ENCODE measurements at places on chromosomes 3 and 15. TPM values are rescaled to one million over a fixed set of nuclear protein-coding genes. Genes with fewer than 3 reads are reported as not detected.

The CCRL2 gene
- 0.41 TPM for total RNA-seq

The NCBP2 gene
- 91.3 TPM for total RNA-seq

The C3orf33 gene
- 17.9 TPM for total RNA-seq

The ALDH1A3 gene
- total RNA-seq: 3.3 TPM

The ILDR1 gene
- total RNA-seq: not detected

The PODXL2 gene
- 182 TPM for total RNA-seq

The ANKRD63 gene
- total RNA-seq: 2.0 TPM

The LMCD1 gene
- total RNA-seq: 0.41 TPM

The SEMA3G gene
- 4.1 TPM for total RNA-seq

The CAPN7 gene
- 45.7 TPM for total RNA-seq

The FBXO45 gene
- total RNA-seq: 43.6 TPM

The GOLGB1 gene
- total RNA-seq: 42.4 TPM

The FOXL2 gene
- total RNA-seq: under 0.01 TPM

The SLC38A3 gene
- 2.0 TPM for total RNA-seq

The PRSS50 gene
- not detected for total RNA-seq

The PRTG gene
- total RNA-seq: 2.4 TPM

The ITIH3 gene
- not detected for total RNA-seq

The MAPKAPK3 gene
- 2.9 TPM for total RNA-seq

The IL5RA gene
- total RNA-seq: under 0.01 TPM

The CACNA1D gene
- total RNA-seq: 21.6 TPM

The TTC23 gene
- 5.3 TPM for total RNA-seq

The CHDH gene
- total RNA-seq: 1.2 TPM

The TF gene
- 4.1 TPM for total RNA-seq

The SLC12A1 gene
- total RNA-seq: 1.6 TPM

The GOLGA6L4 gene
- 2.4 TPM for total RNA-seq

The TTLL13 gene
- total RNA-seq: under 0.01 TPM

The SNTN gene
- total RNA-seq: not detected

The ZIC4 gene
- 2.4 TPM for total RNA-seq

The TMEM158 gene
- total RNA-seq: 19.6 TPM

The EXD1 gene
- total RNA-seq: 1.2 TPM

The BTLA gene
- total RNA-seq: under 0.01 TPM

The VEPH1 gene
- 13.0 TPM for total RNA-seq

The SEC22A gene
- total RNA-seq: 65.2 TPM

The LTF gene
- 0.41 TPM for total RNA-seq

The ARL8B gene
- total RNA-seq: 81.1 TPM

The GHSR gene
- 0.82 TPM for total RNA-seq

The CPNE4 gene
- total RNA-seq: 14.7 TPM

The DAZL gene
- not detected for total RNA-seq

The VIPR1 gene
- total RNA-seq: 0.41 TPM

The SLC15A2 gene
- 7.7 TPM for total RNA-seq

The PSTPIP1 gene
- total RNA-seq: 0.41 TPM

The COL6A5 gene
- under 0.01 TPM for total RNA-seq

The IDH2 gene
- total RNA-seq: 77.9 TPM

The UROC1 gene
- total RNA-seq: not detected

The ARPP21 gene
- total RNA-seq: 459 TPM

The PLSCR5 gene
- under 0.01 TPM for total RNA-seq

The U2SURP gene
- total RNA-seq: 107 TPM

The LAMB2 gene
- 30.2 TPM for total RNA-seq

The ADPRH gene
- 1.2 TPM for total RNA-seq

The CHRM5 gene
- total RNA-seq: 0.41 TPM

The CLDND1 gene
- 124 TPM for total RNA-seq

The STXBP5L gene
- total RNA-seq: 11.0 TPM

The HYAL1 gene
- 0.41 TPM for total RNA-seq

The FRMD5 gene
- 25.3 TPM for total RNA-seq

The PIF1 gene
- 0.82 TPM for total RNA-seq

The SERPINI2 gene
- 0.41 TPM for total RNA-seq

The LHFPL4 gene
- 47.3 TPM for total RNA-seq

The SGO1 gene
- 1.6 TPM for total RNA-seq
